ENCODE measurements at places on chromosomes 4 and X.

GRCh38 chrX:2521092-2521926, 20.5 kb upstream of the DHRSX start:
- no peak for DNase-seq

DNA sequence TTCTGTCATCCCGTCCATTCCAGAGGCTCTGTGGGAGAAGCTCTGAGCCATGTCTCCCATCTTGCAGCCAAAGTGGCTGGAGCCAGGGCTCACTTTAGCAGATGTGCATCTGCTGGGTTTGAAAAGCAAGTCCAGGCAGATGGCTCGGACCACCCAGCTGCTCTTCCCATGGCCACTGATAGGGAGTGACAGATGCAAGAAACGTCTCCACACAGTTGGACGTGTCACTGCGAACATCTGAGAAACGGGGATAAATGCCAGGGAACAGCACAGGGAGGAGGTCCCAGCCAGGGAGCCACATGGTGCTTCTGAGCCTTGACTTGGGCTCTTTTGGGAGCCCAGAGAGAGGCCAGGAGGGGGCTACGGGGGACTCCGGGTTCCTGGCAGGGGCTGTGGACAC, 242.3 kb downstream of the AFAP1 start:
- no peak for DNase-seq

GRCh38 chrX:7225338-7225737, 77.4 kb upstream of the PUDP start:
- no peak for DNase-seq

- peak; percentile 72 for DNase-seq
These were observed 95.9 kb upstream of the PTPN13 start for GRCh38 chr4:86497980-86498862.

DNA sequence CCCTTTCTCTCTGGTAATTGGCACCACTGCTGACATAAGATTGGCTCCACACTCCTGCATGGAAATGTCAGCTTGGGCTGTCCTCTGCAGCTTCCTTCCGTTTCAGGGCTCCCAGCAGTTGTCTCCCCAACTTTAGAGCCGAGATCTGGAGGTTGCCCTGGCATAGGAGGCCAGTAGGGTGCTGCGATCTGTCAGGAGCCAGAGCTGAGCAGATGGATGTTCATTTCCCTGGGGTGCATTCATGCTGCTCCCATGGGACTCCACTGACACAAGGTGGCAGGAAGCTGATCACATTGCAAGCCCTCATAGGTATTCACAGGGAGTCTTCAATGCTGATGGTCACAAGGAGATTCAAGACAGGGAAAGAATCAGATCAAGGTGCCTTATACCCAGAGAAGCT, 116.6 kb upstream of the RAI2 start:
- no peak for DNase-seq

DNA sequence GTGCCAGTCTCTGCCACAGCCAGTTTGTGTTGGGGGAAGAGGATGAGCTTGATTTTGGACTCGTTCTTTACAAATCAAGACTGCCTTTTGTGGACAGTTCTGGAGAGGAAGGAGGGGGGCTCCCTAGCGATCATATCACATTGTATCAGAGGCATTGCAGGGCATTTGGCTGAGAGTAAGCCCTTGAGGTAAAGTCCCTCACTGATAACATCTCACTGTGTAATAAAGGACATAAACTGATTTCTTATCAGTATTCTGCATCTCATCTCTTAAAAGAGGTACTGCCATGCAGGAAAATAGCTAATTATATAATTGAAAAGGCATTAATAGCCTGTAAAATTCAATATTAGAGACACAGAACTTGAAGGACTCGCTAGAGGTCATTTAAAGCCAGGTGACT, 6.1 kb upstream of the IGFBP7 start:
- DNase-seq: peak; percentile 30

GRCh38 chr4:93351846-93352245, 476.7 kb upstream of the ATOH1 start:
- no peak for DNase-seq

GRCh38 chrX:50514811-50515210, 44.2 kb upstream of the DGKK start:
- no peak for DNase-seq

DNA sequence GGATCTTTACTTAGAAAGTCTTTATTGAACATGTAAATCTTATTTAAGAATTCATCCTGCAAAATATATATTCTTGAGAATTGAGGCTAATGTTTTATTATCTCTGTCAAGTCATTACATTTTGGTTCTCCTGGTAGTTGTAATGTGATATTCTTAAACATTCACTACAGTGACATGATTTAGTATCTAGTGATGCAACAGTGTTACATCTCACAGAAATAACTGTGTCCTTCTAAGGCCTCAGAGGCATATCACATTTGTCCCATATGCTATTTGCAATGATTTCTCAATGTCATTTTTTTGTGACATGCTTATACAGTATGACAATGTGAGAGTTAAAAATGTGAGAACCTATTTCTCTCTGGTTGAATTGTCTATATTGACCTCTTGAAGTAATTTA, 34.1 kb downstream of the PRRG1 start:
- DNase-seq: peak; percentile 2

DNA sequence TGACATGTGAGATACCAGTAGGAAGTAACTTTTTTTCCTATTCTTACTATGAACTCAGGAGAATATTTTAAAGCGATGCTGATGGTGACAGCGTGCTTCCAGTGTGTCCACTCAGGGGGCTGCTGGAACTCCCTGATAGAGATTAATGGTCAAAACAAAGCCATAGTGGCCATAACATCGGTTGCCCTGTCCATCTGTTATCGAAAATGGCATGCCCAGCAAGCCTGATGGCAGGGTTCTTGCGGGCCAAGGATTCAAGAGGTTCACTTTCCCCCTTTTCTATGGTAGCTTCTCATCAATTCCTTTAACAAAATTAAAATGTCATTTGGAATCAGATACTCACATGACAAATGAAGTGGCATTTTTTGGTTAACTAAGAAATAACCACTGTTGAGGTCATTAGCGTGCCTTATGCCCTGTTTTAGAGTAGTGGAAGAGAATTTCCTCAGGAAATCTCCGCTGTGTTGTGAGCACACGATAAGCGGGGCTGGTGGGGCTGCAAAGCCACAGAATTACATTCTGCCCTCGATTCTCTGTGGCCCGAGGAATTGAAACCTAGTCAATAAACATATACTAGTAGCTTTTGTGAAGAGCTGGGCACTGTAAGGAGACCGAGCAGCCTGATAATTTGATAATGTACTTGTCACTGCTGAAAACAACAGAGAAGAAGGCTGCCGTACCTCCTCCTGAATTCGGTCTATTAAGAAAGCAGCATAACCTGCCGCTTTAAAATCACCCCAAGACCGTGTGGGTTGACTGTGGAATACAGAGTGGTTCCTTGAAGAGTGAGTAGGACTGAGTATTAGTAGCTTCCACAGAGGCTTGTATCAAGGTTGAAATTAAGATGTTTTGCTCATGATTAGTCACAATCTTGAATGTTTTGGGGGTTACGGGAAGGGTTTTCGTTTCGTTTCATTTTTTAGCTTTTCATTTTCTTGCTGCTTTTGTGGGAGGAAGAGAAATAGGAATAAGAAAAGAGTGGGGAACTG, 46.7 kb downstream of the PTCHD1 start:
- no peak for DNase-seq

DNA sequence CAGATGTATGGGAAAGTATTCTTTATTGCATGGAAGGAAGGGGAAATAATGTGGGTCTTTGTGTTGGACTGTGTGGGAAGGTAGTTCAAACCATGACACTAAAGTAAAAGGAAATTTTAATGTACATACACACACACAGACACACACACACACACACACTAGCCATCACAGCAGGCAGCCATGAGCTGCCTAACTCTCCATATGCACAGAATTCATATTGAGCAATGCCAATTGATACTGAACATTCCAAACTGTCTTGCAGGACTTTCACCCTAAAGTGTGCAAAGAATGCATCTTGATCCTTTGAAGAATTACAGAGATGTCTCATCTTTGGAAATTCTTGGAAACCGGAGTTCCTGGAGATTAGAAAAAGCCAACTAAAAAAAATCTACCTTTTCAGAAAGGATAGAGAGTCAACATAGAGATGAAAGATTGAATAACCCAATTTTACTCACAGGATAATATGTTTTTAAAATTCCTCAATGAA, 120.6 kb upstream of the MBNL3 start:
- DNase-seq: no peak

- DNase-seq: no peak
These were observed 118.5 kb downstream of the PARM1 start for GRCh38 chr4:75051431-75051830.

GRCh38 chr4:25144870-25145481, 15.3 kb downstream of the SEPSECS start:
- DNase-seq: peak; percentile 25

Measured in M059J (cell line).